ENCODE measurements at places on chromosomes 16 and 17.

GRCh38 chr17:50279181-50279526 is 4.9 kb downstream of the TMEM92 start:
- no peak for DNase-seq

GRCh38 chr17:77235370-77235941 is 94.7 kb downstream of the SEC14L1 start:
- no peak for DNase-seq

DNA sequence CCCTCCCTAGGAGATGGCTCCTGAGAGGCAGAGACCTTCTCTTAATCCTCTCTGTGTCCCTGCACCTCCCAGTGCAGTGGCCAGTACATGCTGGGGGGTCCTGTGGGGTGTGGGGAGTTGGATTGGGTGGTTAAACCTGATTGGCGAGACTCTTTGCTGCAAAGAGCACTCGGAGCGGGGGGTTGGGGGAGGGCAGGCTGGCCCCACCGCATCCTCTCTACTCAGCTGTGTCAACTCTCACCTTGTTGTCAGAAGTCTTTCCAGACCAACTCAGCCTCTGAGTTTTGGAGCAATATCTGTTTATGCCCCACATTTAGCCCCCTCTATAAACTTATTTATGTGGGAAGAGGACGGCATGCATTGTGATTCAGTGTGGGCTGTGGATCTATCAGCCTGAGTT is 40.0 kb downstream of the SMARCE1 start:
- DNase-seq, result no peak

- no peak for DNase-seq
Measured at GRCh38 chr16:64983963-64984362, 137.9 kb downstream of the CDH11 start.

DNA sequence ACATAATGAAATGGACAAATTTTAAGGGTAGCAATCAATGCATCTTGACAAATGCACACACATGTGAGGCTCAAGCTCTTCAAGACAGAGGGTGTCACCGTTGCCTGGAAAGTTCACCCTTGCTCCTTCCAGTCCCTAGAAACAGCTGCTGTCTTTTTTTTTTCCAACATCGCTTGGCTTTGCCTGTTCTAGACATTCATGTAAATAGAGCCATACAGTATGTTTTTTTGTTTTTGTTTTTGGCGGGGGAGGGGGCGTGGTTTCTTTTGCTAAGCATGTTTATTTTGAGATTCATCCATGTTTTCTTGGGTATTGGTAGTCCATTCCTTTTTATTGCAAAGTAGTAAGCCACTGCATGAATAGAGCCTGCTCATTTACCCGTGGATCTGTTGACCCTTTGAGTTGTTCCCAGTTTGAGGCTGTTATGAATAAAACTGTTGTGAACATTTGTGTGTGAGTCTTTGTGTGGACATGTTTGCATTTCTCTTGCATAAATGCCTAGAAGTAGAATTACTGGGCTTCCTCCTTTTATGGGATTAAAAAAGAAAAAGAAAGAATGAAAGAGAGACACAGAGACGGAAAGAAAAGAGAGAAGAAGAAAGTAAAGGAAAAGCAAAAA is 78.4 kb downstream of the NT5M start:
- DNase-seq, result no peak

DNA sequence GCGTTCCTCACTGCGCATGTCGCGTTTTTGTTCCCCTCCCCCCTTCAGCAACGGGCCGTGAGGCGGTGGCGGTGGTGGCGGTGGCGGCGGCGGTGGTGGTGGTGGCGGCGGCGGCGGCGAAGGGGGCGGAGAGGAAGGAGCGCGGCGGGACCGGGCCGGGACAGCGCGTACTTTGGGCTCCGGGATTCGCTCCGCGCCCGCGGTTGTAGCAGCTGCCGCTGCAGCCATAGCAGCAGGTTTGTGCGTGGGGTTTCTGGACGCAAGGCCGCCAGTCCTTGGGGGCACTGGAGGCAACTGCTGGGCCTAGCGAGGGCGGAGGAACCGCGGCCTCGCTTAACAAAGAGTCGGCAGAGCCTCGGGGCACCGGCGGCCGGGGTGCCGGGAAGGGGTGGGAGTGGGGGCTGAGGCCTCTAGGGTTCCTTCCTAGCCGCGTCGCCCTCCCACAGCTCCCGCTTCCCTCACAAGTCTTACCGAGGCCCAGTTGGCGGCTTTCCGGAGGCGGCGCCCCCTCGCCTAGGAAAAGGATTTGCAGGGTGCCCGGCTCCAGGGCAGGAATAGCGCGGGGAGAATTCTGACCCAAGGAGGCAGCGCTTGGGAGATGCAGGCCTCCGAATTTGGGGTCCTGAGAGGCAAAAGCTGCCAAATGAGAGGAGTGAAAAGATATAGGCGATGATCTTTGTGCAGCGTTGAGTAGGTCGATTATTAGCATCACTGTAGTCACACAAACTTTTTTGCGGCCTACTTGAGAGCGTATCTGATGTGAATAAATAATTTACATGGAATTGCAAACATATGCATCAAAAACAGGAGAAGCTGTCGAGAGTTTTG is at the start of gene DDX42:
Gene DDX42 (plus strand): TSS at position 30 of the 828 bp plus-strand sequence. CDS start 12,880 bp downstream, outside the sequence.
- no peak for DNase-seq

DNA sequence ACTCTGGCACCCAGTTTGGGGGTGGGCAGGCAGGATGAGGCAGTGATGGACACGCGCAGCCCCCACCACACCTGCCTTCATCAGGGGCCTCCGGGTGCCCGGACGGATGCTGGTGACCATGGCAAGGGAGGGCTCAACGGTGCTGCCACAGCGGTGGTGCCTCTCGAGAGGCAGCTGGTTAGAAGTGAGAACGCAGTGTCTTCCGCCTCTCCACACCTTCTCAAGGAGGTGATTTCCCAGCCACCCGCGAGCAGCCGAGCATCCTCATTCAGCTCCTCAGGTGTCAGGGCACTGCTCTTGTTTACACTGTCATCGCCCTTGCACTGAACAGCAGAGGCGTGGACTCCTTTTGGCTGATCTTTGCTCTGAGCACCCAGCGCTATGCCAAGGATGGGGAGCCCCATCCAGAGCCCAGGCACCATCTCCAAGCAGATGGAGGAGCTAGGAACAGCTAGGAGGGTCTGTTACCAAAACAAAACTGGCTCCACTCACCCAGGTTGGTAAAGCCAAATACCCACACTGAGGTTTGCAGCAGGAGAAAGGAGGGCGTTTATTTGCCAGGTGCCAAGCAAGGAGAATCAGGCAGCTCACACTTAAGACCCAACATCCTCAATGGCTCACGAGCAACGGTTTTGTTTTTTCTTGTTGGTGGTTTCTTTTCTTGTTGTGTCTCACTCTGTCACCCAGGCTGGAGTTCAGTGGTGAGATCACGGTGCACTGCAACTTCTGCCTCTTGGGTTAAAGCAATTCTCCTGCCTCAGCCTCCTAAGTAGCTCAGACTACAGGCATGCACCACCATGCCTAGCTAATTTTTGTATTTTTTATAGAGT is 174.3 kb upstream of the TNRC6C start:
- no peak for DNase-seq

DNA sequence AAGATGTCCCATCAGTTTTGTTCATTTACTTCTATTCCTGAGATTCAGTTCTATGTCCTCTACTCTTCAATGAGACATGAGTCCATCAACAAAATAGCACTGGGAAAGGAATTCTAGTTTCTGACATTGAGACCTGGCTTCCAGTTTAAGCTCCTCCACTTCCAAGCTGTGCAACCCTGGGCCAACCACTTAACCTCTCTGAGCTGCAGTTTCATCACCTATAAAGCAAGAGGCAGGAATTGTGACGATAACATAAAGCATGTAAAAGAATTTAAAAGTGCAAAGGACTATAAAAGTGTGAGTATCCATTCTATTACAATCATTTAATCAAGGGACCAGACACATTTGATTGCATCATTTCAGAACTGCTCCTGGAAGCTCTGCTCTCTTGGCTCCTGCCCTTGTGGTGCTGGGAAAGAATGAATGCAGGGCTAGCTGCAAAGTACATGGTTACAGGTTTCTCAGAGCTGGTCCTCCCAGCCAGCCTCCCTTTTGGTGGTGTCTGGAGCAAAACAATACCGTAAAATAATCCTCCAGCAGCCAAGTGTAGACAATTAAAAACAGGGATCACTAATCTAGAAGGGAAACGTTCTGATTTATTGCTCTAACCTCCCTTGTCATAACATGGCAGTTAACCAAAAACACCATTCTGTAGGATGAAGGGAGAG is 113.9 kb downstream of the VPS53 start:
- DNase-seq, result no peak

DNA sequence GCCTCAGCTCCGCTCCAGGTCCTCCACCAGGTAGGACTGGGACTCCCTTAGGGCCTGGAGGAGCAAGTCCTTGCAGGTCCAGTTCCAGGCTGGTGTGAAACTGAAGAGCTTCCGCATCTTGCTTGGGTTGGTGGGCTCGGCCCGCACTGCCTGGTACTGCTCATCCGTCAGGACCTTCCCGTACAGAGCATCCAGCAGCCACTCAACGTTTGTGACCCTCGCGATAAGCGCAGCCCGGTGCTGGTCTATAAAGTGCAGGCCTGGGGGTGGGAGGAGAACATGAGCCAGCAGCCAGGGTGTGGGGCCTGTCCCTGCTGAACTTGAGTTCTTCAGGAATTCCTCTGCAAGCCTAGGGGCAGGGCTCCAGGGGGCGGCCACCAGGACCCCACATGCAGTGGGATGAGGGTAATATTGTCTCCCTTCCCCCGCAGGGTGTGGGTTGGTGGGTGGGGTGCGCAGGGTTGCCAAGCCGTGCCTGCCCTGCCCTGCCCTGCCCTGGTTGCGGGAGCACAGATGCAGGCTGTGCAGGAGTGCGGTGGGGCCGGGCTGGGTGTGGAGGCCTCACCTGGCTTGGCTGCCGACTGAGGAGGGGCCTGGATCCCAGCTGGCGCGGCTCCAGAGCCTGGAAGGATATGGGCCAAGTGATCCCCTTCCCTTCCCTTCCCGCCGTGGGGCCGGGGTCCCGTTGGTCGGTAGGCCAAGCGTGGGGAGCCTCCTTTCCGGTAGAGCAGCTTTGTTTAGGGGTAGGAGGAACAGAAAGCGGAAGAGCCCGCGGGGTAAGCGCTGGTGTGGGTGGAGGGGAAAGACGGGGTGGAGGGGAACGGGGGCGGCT is 762 bp downstream of the PYCARD start:
- no peak for DNase-seq

DNA sequence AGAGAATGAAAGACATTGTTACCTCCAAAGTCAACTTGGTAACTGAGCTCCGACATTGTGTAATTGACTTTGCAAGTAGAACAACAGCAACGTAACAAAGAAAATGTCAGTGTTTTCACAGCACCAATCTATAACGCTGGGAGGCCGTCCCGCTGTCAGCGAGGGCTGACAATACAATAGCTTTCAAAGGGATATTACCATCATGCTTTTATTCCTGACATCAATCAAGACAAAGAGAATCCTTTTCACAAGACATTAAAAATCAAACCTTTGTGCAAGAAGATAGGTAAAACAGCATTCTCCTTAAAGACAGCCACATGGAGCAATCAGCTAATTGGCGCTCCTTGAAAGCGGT is 6.2 kb downstream of the ZNF423 start:
- DNase-seq, result no peak

GRCh38 chr17:61728297-61728836 is 135.0 kb downstream of the BRIP1 start:
- DNase-seq, result no peak

GRCh38 chr17:327971-328370 is 24.6 kb downstream of the RPH3AL start:
- no peak for DNase-seq

DNA sequence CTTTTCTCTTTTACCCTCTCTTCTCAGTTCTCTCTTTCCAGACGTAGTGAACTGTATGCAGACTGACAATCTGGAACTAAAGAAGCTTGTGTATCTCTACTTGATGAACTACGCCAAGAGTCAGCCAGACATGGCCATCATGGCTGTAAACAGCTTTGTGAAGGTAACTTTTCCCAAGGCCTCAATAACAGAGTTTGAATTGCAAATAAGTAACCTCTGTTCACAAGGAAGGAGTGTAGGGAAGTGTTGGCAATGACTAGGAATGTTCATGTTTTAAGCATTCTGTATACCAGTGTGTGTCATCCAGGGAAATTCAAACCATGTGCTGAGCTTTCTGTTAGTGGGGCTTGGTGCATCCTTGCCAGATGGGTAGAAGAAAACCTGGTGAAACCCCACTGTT is 18.6 kb downstream of the AP2B1 start:
- DNase-seq, result no peak

GRCh38 chr17:74670329-74670728 is 42.4 kb downstream of the CD300LF start:
- DNase-seq, result no peak

- DNase-seq, result no peak
Measured at GRCh38 chr17:8857919-8858318, 9.6 kb downstream of the PIK3R6 start.

GRCh38 chr16:80107900-80108299 is 432.9 kb upstream of the DYNLRB2 start:
- no peak for DNase-seq

DNA sequence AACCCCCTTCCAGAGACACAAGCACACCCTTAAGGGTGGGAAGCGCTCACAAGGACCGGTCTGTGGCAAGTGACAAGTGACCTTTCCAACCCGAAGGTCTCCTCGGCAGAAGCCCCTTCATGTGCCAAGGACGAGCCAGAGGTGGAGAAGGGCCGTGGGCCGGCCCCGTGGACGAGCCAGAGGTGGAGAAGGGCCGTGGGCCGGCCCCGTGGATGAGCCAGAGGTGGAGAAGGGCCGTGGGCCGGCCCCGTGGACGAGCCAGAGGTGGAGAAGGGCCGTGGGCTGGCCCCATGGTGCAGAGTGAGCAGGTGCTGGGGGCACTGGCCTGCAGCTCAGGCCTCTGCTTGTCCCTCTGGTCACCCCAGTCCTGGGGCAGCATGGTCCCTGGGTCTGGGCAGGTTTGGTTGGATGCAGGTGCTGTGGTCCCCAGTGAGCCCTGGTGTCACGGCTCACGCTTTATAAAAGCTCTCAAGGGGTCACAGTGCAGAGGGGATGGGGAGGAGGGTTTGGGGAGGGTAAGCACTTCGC is 45.6 kb downstream of the CBFA2T3 start:
- no peak for DNase-seq

- no peak for DNase-seq
Measured at GRCh38 chr17:67707442-67707841, 10.3 kb upstream of the NOL11 start.

DNA sequence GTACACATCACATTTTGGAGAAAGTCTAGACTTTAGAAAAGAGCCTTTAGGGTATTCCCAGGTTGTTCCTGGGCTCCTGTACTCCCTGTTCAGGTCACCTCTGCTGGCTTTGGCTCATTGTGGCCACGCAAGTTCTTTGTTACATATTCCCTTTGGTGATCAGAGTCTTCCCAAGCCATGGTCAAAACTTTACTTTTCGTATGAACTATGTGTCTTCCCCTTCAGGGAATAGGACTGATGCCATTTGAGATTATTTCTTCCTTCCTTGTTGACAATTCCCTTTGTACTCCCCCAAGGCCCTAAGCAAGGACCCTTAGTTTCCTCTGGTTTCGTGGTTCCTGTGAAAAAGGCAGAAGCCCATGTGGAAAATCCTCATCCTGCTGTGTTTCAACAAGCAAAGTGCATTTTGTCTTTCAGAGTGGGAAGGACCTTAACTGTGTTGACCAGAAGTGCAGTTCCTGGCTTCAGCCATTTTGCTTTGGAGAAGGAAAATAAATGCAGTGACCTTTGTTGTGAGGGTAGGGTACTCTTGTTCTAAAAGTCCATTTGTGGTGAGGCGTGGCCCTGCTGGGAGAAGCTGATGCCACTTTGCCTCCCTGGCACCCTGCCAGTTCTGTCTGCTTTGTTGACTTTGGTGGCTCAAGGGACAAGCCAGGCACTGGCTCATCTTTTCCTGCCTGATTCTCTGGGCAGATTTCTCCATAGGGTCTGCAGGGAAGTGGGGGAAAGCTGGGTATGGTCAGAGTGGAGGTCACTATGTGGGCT is 55.1 kb downstream of the ZNRF1 start:
- no peak for DNase-seq

Measured in cortex of kidney (tissue), 1 donor.